ENCODE measurements at places on chromosomes 1 and 21.

- DNase-seq, result no peak
Observed at GRCh38 chr1:107252271-107252670, 111.4 kb downstream of the NTNG1 start.

- DNase-seq, result no peak
Observed at GRCh38 chr1:90391126-90391525, 326.0 kb downstream of the BARHL2 start.

GRCh38 chr1:9075022-9075421, 5.6 kb upstream of the SLC2A5 start:
- DNase-seq, result no peak

DNA sequence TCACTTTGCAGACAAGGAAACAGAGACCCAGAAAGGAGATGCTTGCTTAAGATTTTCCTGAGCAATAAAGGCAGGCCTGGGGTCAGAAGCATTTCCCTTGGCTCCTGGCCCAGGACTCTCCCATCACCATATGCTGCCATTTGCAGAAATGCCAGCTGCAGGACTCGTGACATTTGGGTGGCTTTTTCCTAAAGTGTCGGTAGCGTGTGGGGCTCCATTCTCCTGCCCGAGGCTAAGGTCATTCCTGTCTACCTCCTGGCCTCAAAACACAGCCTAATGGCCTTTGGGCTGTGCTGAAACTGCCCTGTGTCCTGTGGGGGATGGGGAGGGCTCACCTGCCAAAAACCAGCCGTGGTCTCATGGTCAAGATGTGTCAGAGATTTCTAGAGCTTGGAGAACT, 216.1 kb upstream of the EDN2 start:
- no peak for DNase-seq

GRCh38 chr21:45845770-45846090, 135.8 kb upstream of the COL6A1 start:
- no peak for DNase-seq

DNA sequence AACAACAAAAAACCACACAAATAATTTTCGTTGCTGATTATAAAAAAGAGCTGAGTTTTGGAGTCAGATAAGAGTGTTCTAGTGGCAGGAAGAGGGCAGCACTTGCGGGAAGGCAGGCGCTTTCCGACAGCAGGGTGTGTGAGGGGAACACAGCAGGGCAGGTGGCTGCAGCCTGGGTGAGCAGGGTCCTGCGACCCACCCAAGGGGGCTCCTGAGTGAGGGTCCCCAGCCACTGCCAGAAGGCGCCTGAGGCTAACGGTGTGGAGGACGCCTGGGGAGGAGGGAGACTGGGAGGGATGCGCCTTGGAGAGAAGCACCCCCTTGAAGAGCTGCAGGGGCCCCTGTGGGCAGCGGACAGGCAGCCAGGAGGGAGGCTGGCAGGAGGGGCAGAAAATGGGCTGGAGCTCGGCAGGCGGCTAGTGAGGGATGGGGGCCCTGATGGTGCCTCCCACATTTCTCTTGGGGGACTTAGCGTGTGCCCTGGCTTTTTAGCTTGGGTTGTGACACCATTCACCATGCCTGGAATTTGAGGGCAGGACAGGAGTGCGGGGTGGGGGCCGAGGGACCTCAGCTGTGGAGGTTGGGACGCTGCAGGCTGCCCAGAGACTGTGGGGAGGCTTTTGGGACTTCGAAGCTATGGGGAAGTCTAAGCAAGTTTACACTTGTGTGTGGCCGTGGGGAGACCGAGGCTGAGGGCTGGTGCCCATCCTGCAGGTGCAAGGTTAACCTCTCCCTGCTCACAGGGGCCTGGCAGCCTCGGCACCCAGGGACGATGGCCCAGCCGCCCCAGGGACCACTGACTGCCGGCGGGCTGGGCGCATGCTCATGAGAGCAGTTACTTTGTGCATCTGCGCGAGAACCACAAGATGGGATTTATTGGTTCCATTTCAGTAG, 111.4 kb downstream of the SIK1 start:
- no peak for DNase-seq

DNA sequence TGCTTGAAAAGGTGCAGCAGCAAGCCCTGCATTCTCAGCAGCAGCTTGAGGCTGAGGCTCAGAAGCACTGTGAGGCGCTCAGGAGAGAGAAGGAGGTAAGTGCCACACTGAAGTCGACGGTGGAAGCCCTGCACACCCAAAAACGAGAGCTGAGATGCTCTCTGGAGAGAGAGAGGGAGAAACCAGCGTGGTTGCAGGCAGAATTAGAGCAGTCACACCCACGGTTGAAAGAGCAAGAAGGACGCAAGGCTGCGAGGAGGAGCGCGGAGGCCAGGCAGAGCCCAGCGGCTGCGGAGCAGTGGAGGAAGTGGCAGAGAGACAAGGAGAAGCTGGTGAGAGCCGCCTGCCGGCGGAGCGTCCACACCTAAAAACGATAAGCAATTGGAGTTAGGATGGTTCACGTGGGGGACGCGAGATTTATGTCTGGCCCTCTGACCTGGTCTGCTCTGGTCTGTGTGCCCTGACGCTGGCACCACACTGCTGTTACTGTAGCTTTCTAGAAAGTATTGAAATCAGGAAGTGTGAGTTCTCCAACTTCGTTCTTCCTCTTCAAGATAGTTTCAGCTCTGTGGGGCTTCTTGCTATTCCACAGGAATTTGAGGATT, 26.7 kb upstream of the DIP2A start:
- DNase-seq, result no peak

GRCh38 chr1:106817575-106817974, 238.9 kb upstream of the PRMT6 start:
- no peak for DNase-seq

DNA sequence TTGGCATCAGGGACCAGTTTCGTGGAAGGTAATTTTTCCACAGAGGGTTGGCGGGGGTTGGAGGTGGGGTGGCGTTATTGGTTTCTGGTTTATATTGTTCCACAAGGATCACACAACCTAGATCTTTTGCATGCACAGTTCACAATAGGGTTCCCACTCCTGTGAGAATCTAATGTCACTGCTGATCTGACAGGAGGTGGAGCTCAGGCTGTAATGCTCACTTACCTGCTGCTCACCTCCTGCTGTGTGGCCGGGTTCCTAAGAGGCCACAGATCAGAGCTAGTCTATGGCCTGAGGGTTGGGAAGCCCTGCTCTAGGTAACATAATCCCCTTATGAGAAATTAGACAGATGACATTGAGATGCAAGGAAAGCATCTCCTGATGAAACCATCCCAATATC, 12.6 kb downstream of the GBP5 start:
- DNase-seq, result no peak

GRCh38 chr1:160128636-160129035, 13.1 kb downstream of the ATP1A2 start:
- no peak for DNase-seq

DNA sequence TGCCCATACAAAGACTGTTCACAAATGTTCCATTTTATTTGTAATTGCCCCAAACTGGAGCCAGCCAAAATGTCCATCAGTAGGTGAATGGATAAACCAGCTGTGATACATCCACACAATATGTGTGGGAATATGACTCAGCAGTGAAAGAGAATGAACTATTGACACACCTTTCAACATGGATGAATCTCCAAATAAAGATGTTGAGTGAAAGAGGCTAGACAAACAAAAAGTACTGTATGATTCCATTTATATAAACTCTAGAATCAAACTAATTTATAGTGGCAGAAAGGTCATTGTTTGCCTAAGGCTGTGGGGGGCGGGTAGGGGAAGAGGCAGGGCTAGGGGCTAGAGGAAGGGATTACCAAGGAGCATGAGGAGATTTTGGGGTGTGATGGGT, 4.5 kb downstream of the DHCR24 start:
- DNase-seq, result no peak

DNA sequence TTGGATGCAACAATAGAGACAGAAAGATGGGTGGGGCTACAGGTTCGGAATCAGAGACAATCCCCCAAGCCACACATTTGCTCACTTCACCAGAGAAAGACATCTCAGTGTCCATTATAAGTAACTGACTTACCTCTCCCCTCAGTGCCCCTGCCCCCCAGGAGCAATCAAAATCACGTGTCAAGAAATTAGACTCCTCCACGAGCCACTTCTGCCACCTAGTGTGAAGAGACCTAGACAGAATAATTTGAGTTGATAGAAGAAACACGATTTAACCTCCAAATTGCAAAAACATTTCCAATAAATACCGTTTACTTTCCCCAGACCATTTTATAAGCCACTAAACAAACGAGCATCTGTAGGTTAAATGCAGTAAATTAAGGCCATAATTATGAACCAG, 123.2 kb downstream of the SLC30A10 start:
- no peak for DNase-seq

GRCh38 chr1:42524330-42524729, 61.2 kb downstream of the CCDC30 start:
- DNase-seq, result no peak

DNA sequence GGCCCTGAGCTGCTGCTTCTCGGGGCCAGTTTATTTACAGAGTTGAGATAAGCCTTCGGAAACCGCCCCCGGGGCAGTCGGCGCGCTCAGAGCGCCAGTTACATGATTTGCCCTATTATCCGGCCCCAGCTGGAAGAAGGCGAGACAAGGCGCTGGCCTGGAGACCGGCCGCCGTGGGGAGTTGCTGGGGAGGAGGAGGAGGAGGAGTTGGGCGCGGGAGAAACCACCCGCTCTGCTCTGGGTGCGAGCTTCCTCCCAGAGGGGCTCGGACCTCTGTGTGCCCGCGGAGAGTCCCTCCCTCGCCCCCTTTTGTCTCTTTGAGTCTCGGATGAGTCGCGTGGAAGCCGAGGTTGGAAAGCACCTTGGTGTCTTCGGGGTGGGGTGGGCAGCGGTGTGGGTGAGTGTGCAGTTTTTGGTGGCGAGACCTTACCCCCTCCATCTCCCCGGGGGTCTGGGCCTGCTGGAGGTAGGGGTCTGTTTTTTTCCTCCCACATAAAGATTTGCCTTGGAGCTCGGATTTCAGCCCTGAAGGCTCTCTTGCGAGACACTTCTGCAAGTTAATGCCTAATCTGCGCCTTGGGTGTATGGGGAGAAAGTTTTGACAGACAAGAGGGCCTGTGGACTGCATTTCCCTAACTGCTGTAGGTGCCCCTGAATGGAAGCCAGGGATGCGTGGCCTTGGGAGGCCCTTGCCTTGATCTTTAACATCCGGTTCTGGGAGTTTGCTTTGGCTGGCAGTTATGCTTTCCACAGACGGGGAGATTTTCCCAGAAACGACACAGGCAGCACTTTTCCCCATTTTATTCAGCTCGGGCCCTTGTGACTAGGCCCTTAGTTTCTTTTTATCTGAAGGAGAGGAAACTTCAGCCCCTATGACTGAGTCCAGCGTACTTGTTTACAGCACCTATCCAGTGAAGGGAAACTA, 80.0 kb downstream of the NDUFS5 start:
- DNase-seq, result peak; percentile 67

DNA sequence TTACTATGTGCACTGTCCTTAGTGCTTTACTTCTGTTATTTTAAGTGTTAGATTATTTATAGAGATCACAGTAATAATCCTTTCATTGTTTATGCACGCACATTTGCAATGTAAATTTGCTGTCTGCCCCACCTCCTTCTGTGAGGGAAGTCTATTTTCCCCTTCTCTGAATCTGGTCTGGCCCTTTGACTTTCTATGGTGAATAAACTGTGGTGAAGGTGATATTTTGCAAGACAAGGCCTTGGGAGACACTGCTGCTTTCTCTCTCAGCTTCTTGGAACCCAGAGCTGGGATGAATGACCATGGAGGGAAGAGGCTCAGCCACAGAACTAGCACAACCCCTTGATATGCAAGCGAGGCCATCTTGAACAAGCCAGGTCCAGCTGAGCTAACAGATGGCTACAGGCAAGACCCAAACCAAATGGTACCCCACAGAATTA, 156.3 kb downstream of the ST6GALNAC3 start:
- no peak for DNase-seq

DNA sequence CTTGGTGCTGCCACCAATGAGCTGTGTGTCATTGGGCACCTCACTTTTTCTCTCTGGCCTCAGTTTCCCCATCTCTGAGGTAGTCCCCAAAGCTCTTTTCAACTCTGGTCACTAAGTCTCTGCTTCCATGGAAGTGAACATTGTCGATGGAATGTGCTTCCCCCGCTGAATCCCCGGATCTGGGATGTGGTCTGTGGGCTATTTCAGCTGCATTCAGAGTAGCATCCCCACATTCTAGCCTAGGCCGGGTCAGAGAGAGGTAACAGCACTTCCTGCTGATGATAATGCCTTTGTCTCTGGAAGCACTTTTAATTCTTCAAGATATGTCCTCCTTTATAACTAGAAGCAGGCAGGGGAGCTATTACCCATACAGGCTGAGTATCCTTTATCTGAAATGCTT, 29.8 kb downstream of the RASSF5 start:
- DNase-seq, result no peak

All from activated CD8-positive, alpha-beta memory T cell treated with anti-CD3 and anti-CD28 coated beads, Interleukin-2, amount 50 U/mL, for 48 hours (primary cell).